ENCODE measurements at places on chromosomes 2 and 18.

GRCh38 chr18:30999186-30999585 is 43.4 kb downstream of the DSC3 start:
- no peak for DNase-seq

GRCh38 chr2:66596256-66596655 is 161.3 kb downstream of the MEIS1 start:
- no peak for DNase-seq

DNA sequence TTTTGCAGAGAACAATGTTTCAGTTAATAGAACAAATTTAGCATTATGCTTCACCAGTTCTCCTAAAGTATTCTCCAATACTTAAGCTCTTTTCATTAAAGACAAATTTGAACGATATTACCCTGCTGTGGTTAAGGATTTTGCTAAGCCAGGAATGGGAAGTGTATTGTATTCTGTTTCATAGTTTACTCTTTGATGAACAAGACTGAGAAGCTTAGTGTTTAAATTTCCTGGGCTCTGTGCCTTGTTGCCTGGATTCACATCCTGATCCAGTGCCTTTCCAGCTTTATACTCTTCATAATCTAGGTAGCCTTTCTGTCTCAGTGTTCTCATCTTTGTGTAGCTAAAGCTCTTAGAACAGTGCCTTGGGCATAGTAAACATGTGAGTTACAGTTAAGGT is 58.6 kb upstream of the GLS start:
- DNase-seq = no peak

- DNase-seq = no peak
These were observed 237.1 kb downstream of the GPD2 start for GRCh38 chr2:156673333-156673615.
